ENCODE measurements at places on chromosomes 16 and 17.

DNA sequence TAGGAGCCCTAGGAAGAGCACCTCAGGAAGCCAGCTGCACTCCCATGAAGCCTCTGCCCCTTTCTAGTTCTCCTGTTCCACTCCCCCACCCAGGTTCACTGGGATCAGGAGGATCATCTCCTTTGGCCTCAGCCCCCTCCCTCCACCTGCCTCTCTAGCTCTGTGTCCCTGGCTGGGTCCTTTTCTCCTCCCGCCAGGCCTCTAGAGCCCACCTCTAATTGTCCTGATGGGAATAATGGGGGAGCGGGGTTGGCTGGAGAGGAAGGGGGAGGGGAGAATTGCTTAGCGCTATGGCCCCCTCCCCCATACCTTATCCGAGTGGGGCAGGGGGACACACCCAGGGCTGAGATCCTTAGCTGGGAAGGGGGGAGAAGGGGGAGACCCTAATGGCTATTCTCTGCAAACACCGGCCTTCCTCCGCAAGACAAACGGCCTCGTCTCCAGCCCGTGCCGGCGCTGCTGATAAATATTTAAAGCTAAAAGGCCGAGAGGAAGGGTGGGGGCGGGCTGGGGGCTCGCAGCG, 997 bp downstream of the HOXB7 start:
- DNase-seq = no peak

GRCh38 chr16:86059253-86060171, 160.6 kb downstream of the IRF8 start:
- DNase-seq = no peak

- DNase-seq = peak; percentile 79
These were observed 14.2 kb upstream of the RHBDF2 start for GRCh38 chr17:76515274-76515949.

GRCh38 chr16:87276091-87276701, 41.0 kb downstream of the C16orf95 start:
- DNase-seq = no peak

- DNase-seq = no peak
These were observed 9.2 kb downstream of the AXIN2 start for GRCh38 chr17:65552214-65552613.

DNA sequence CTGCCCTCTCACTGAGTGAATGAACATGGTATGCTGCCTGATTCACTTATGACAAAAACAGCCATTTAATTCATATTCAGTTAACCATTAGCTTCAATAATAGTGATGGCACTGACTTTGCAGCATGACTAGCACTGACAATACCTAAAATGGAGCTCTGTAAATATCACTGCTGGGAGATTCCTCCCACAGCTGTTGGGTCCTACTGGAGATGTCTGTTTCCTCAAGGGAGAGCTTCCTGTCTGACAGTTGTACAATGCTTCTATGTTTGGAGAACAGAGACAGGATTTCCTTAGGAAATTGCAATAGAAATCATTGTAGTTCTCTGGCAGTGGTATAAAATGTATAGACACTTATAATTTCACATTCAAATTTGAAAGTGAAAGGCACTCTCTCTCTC, 695.9 kb upstream of the CDH8 start:
- no peak for DNase-seq

- DNase-seq = no peak
These were observed 206.9 kb downstream of the WWOX start for GRCh38 chr16:78306361-78306760.

- no peak for DNase-seq
These were observed 7.0 kb upstream of the TMEM235 start for GRCh38 chr17:78224231-78225087.

DNA sequence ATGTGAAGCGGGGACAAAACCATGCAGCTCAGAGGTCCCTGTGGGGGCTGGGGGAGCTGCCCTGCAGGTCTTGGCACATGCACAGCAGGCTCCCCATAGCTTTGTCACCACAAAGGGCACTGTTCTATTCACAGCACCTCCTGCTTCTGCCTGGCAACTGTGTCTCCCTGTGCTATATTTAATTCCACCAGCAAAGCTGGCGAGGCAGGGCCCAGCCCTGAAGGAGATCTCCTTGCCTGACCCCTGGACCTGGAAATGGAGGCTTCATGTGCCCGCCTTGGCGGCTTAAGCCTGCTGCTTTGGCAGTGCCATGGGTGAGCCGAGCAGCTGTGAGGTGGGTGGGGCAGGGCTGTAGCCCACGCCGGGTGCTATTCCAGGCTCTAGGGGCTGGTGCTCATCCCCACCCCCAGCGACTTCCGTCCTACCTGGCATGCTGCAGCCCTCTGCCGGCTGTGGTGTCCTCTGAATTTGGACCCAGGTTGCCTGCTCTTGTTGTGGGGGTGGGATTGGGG, 6.8 kb downstream of the LDHD start:
- DNase-seq = no peak

- DNase-seq = no peak
These were observed 11.6 kb upstream of the ICAM2 start for GRCh38 chr17:64032081-64032480.

DNA sequence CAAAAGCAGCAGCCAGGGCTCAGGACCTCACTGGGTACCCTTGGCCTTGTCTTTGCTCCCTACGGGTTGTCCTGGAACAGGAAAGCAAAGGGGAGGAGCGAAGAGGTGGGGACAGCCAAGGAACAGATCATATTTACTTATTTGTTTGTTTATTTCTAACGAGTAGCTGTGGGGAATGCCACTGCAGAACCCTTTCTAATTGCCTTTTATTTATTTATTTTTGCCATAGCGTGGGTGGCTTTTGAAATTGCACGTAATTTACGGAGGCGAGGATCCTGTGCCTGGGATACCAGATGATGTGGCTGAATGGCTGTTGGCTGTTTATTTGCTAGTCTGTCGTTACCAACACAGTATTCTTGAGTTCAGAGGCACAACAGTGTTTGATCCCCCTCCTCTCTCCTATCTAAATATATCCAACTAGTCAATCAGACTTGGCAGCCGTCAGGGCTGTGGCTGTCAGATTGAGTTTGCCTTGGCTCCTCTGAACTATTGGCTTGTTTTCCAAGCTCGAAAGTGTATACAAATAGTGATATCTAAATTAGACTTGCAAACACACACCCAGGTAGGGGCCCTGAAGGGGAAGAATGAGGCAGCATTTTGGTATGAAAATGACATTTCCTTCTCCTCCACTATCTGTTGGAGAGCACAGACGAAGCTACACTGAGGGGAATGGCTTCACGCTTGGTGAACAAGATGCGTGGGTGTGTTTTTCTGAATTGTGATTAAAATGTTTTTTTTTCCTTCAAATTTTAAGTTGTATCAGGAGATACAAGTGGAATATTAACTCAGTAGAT, 110.4 kb downstream of the MSI2 start:
- DNase-seq = no peak

- no peak for DNase-seq
These were observed 16.8 kb upstream of the ENGASE start for GRCh38 chr17:79057737-79058385.
